ENCODE measurements at places on chromosomes 11 and 22.

DNA sequence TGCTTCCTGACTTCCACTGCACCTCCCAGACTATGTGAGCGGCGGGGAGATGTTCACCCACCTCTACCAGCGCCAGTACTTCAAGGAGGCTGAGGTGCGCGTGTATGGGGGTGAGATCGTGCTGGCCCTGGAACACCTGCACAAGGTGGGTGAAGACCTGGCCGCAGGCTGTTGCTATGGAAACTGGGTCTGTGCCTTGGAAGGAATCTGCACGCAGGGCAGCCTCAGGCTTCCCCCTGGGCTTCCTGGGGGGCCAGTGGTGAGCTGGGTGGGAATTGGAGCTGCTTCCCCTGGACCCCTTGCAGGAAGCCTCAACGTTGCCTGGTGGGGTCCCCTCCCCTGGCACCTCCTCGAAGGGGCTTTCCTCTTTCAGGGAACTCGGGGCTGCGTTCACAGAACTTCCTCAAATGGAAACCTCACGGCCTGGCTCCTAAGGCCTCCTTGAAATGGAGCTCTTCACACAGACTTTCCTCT is 1.5 kb downstream of the RPS6KA4 start:
- no peak for DNase-seq

GRCh38 chr22:27195494-27195893 is 538.1 kb downstream of the MIAT start:
- DNase-seq = no peak

DNA sequence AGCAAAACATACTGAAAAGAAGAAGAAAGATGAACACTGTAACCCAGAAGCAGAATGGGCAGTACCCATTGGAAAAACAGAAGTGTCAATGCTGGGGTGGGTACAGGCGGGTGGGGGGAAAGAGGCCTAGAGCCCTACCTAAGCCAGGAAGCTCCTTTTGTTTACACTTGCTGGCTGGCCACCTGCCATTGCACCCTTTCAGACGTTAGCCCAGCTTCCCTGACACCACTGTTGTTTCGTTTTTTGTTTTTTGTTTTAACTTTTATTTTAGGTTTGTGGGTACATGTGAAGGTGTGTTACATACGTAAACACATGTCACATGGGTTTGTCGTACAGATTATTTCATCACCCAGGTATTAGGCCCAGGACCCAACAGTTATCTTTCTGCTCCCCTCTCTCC is 55.4 kb downstream of the PLEKHA7 start:
- DNase-seq = no peak

DNA sequence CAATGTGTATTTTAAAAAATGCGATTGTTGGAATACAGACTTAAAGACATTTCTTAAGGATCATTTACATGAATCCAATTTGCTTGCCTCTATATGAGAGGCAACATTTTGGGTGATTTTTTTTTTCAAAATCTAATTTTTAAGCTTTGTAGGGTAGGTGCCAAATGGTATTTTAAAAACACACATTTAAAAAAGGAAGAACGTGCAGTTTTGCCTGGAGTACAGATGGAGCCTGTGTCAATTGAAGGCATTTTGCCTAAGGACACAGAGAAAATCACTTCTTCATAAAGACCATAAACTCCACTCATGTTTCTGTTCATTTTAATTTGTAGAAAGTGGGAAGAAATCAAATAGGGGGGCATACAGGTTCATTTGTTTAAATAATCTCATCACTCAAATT is 91.3 kb downstream of the BDNF start:
- DNase-seq = no peak

- DNase-seq = no peak
Observed at GRCh38 chr11:129815596-129816461, at the start of gene TMEM45B. Gene TMEM45B, plus strand, starts transcription at chr11:129815848. Its CDS starts 36,635 bp downstream, at chr11:129852483.

GRCh38 chr11:101748572-101749344 is 165.0 kb upstream of the TRPC6 start:
- DNase-seq = no peak

- peak; percentile 80 for DNase-seq
Observed at GRCh38 chr11:126284829-126285228, 1.9 kb downstream of the TIRAP start.

DNA sequence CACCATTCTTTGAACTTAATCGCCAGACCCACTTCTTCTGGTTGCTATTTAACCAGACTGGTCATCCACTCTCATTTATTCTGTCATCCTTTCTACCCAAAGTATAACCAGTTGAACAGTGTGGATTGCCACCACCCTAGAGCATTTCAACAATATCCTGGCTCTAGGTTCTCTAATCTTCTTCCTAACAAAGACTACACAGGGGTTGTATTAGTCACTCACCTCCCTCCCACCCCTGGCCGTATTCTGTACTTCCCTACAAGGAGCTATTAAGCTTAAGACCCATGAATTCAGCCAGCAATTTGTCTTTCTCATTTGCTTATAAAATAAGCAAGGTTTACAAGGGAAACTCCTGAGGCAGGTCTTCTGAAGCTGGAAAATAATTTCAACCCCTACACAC is 46.9 kb upstream of the CEP126 start:
- DNase-seq = no peak

DNA sequence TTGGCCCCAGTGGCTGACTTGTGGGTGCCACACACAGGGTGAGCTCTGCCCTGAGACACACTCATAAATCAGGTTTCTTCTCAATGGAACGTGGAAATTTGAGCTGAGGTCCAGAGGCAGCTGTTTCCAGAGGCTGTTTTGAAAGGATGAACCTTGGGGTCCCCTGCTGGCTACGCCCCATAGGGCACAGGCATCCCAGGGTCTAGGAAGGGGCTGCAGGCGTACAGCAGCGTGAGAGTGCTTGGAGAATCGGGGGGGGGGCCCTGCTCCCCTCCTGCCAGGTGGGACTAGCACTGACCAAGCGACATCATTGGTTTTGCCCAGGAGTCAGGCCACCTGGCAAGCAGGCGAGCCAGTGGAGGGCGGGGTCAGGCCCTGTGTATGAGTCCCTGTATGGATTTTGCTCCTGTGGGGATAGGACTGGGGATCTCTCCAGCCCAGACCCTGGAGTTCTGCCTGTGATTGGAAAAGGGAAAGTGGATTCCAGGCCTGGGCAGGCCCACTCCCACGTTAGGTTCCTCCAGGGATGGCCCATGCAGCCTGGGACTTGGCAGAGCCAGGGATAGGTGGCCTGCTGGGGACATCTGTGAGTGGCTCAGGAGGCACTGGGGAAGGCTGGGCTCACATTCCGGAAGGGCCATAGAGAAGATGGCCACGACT is 61.0 kb downstream of the FBXO7 start:
- no peak for DNase-seq

GRCh38 chr11:115990004-115990447 is 485.8 kb upstream of the CADM1 start:
- DNase-seq = no peak

DNA sequence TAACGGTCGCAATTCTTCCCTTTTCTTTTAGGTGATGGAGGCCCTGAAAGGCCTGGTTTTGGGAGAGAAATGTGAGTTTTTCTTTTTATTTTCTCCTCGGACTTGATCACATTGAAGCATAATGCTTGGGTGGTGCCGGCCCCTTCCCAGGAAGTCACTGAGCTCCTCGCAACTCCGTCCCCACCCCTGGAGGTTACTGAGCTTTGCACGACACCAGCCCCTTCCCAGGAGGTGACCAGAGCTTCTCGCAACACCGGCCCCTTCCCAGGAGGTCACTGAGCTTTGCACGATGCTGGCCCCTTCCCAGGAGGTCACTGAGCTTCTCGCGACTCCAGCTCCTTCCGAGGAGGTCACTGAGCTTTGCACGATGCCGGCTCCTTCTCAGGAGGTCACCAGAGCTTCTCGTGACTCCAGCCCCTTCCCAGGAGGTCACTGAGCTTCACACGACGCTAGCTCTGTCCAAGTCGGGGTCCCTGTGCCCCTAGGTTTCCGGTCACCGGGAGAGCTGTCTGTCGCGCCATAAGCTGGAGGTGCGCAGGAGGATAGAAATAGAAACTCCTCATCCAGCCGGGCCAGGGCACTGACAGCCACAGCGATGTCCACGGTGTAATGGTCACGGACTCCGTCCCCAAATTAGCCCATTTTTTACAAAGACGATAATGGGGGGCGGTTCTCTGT is 586.4 kb downstream of the BRD1 start:
- DNase-seq = no peak

GRCh38 chr11:98561252-98561651 is 459.5 kb upstream of the CNTN5 start:
- DNase-seq = no peak

GRCh38 chr22:36395055-36395849 is 7.5 kb upstream of the MYH9 start:
- no peak for DNase-seq

DNA sequence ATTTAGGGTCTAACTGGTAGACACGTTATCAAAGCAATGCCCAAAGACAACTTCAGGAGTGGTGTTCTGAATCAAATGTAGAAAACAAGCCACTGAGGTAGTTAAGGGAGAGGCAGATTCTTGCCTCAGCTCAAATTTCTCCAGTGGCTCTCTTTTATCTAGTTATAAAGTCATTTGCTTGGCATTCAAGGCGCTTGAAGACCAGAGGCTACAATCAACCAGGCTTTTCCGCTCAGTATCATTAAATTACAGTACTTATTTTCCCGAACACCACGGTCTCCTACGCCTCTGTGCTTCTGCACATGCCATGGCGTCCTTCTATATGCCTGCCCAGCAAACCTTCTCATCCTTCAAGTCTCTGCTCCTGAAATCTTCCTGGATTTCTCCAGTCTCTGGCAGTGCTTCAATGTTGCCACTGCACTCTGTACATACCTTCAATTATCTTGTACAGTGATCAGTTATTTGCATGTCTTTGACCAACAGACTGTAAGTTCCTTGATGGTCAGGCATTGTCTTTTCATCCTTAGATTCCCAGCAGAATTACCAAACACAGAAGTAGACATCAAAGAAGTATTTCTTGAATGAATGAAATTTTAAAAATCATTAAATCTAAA is 1.4 kb downstream of the POGLUT3 start:
- no peak for DNase-seq

GRCh38 chr22:45923835-45924234 is 53.1 kb downstream of the WNT7B start:
- no peak for DNase-seq

DNA sequence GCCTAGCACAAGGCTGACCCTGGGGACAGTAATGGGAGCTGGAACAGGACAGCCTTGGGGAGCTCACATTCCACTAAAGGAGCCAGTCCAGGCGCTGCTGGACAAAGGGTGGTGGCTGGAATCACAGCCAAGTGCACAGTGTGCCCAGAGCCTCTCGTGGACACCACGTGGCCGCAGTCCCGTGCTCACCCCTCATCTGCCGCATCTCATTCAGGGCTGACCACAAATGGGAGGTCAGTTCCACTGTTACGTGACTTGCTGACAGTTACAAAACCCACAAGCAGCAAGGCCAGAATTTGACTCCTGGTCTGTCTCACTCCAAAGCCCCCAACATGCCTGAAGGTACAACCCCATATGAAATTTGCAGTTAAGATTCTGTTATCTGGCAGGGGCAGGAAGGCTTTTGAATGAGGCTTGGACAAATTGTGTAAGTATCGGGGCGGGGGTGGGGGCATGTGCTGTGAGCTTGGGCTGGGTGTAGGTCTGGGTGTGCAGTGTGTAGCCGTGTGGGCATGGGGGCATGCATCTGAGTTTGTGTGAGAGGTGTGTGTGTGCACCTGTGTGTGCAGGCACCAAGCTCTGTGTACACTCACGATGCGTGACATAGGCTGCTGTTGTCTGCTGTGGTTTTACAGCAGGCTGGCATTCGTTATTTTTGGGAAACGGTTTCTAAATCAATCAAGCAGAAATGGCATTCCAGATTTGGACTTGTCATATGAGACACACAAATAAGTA is 301.7 kb downstream of the BRD1 start:
- DNase-seq = no peak

DNA sequence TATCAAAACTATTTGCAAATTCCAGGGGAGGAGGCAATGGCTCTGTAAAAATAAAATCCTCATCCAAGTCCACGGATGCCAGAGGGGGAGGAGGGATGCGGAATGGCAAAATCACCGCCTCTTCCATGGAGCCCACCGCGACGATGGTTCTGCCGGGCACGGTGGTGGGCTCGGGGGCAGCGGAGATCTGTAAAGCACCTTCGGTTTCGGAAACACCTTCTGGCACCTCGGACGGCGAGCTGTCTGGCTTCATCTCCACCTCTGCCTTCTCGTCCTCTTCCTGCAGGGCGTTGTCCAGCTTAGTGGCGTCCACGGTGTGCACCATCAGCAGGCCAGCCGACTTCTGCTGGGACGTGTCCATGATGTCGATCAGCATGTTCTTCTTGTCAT is 87.7 kb downstream of the CTTN start:
- DNase-seq = no peak

DNA sequence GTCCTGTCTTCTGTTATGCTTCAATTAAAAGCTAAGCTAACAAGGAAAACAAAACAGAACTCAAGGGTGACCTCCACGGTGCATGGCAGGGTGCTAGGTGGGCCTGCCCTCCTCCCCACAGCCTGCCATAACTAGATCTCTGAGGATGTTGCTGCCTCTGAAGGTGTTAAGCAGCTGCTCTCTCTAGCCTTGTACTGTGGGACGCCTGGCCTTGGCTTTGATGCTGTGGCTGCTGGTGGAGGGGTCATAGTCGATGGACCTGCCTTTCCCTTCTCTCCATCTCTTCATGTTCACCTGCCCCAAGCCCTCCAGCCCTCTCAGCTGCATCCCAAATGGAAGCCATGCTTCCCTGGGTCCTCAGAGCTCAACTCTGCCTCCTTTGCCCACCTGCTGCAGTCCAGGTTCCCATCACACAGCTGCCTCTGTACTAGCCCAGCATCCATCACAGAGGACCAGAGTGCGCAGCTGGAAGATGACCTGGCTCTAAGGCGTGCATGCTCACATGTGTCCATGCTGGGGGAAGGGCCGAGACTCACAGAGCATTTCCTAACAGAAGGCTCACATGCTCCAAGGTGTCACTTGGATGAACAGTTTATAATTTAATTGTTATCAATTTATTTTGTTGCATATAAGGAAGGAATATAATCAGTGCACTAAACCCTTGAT is 180.3 kb upstream of the E2F8 start:
- no peak for DNase-seq

- DNase-seq = no peak
Observed at GRCh38 chr11:132342408-132342807, 972.0 kb downstream of the NTM start.

- no peak for DNase-seq
Observed at GRCh38 chr22:36740716-36741115, 35.2 kb downstream of the IFT27 start.

DNA sequence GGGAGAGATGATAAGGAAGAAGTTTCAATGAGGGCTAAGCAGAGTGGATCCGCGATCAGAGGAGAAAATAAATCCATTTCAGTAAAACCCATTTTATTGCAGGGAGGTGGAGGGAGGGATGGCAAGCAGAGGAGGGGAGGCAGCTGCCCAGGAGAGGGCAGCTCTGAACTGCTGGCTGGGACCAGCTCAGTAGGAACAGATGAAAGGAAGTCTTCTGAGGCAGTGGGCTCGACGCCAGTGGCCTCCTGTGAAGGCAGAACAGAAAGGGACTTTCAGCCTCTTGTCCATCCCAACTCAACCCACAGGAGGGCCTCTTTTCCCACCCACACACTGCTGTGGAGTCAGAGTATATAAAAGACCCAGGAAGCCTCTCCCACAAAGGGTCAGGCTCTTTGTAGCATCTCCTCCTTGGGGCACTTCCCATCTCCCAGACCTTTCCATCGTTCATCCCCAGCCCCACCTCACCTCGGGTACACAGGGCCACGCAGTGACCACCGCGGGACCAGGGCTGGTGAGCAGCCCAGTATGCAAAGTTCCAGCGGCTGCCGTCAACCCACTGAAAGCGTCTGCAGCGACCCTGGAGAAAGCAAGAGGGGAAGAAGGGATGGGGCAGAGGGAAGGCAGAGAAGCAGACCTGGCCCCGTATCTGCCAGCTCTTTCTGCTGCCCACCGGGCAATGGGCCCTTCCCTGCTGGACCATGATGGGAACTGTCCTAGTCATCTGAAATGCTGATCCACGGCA is 3.0 kb downstream of the PRG2 start:
- no peak for DNase-seq

All from activated CD4-positive, alpha-beta T cell treated with anti-CD3 and anti-CD28 coated beads for 24 hours (primary cell).